ENCODE measurements at places on chromosomes 11 and 22. TPM values are rescaled to one million over a fixed set of nuclear protein-coding genes. Genes with fewer than 3 reads are reported as not detected.

The GAL3ST1 gene
- polyA plus RNA-seq, result not detected

The PPFIA1 gene
- polyA plus RNA-seq, result 16.1 TPM

The CTSF gene
- 13.0 TPM for polyA plus RNA-seq

The OR2D3 gene
- polyA plus RNA-seq, result not detected

DNA sequence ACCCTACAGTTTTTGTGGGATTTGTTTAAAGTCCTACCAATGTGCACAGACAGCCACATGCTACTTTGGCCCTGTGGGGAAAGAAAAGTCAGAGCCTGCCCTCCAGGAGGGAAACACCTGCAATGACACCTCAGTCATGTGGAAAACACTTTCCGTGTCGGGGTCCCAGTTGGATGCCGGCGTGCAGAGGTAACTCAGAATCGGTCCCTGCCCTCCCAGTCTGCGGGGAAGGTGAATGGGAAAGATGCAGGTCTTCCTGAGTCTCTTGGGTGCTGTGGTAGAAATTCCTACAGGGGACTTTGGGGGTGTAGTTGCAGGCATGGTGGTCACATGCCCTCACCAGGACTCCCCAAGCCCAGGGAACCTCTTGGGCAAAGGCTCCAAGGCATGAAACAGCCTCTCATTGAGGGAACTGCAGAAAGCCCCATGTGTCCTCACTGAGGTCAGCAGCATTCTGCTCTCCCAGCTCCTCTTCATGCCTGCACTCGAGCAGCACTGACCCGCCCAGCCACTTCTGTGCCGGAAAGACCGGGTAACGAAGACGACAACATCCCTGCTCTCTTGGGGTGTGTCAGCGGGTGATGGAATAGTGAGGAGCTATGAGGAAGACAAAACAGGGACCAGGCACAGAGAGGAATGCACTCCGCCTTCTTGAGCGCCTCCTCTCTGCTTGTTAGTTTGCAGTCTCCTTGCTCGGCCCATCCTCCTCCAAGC lies 4.7 kb downstream of the RIBC2 start:
- no peak overlapping the region for H3K27ac ChIP-seq
- peaks cover 6% of the 10 kb centered on the region for H3K27me3 ChIP-seq
- H3K36me3 ChIP-seq, result no peaks in the 10 kb centered on the region
- H3K4me1 ChIP-seq, result peaks cover 3% of the 10 kb centered on the region
- DNase-seq, result no peak
- H3K4me3 ChIP-seq, result no peak overlapping the region

DNA sequence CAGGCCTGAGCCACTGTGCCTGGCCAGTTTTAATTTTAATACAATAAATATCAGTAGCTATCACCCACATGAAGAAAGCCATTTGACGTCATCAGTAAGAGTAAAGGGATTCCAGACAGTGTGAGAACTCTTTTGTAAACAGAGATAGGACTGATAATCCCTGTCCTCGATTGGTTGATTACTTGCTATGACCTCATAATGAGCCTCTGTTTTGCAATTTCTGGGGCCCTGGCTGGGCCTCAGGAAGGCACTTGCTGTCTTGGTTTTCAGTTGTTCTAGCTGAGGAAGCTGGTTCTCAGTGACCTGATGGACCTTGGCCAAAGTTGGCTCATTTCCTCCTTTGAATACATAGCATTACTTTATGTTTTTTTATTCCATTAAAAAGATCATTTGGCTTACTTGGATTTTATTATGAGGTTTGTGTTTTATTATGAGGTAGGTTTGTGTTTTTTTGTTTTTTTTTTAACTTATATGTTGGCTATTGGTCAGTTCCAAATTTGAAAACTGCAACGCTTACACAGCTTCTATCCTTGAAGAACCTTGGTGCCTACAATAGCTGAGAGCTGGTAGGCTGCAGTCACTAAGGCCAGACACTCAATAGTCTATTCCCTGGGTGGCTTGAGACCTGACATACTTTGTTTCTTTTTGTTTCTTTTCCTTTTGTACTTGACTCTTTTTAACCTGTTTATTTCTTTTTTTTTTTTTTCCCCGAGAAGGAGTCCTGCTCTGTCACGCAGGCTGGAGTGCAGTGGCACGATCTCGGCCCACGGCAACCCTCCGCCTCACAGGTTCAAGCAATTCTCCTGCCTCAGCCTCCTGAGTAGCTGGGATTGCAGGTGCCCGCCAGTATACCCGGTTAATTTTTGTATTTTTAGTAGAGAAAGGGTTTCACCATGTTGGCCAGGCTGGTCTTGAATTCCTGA lies 20.0 kb downstream of the MARK2 start:
- H3K36me3 ChIP-seq, result no peaks in the 10 kb centered on the region
- no peak for DNase-seq
- peaks cover 10% of the 10 kb centered on the region for H3K4me1 ChIP-seq
- H3K27me3 ChIP-seq, result no peaks in the 10 kb centered on the region

DNA sequence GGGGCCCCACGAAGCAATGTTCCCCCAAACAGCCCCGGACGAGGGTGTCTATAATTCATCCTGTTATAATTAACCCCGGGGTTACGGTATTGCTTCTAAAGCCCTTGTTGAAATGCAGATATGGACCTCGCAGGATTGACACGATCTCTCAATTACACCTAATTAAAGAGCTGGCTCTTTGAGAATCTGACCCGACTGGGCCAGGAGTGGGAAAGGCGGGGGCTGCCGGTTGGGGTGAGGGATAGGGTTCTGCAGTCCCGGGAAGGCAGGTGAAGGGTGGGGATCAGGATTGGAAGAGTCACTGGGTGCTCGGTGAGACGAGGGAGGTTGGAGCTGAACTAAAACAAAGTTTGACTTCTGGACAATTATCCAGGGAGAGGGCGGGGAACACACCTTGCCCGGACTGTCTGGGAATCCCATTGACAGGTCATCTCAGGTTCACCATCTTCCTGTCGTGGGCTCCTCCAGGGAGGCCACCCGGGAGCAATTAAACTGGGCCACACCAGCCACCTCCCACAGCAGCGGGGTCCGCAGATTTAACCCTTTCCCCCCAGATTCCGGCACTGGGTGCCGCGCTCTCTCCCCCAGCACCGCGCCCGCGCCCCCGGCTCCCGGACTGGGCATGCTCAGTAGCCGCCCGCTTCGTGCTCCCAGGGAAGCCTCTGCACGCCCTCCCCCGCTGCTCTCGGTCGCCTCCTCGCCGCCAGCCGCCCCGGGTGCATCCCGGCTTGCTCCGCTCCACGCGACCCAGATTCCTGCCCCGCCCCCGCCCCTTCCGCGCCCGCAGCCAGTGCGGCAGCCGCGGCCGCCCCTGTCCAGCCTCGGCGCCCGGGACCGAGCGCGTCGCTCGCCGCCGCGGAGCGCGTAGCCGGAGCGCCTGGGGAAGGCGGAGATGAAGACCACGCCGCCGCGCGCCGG lies at the start of gene ELMOD1:
Gene ELMOD1 (plus strand): TSS at position 688 of the 918 bp plus-strand sequence. CDS start 27,043 bp downstream, outside the sequence.
- peak within 1 kb of the TSS; percentile 87 for H3K4me3 ChIP-seq
- peaks cover 29% of the 10 kb centered on the region for H3K4me1 ChIP-seq
- H3K27ac ChIP-seq, result peak within 1 kb of the TSS; percentile 64

The SCGB1D2 gene
- polyA plus RNA-seq, result not detected

DNA sequence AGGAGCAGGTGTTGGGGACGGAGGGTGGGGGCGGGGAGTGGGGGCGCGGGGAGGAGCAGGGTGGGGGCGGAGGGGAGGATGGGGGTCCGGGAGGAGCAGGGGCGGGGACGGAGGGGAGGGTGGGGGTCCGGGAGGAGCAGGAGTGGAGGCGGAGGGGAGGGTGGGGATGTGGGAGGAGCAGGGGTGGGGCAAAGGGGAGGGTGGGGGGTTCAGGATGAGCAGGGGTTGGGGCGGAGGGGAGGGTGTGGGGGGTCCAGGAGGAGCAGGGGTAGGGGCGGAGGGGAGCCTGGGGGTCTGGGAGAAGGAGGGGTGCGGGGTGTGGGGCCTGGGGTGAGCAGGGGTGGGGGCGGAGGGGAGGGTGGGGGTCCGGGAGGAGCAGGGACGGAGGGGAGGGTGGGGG lies 17.1 kb downstream of the CRELD2 start:
- peaks cover 20% of the 10 kb centered on the region for H3K4me1 ChIP-seq
- no peak for DNase-seq
- peak overlapping the region; percentile 73 for H3K4me3 ChIP-seq
- no peaks in the 10 kb centered on the region for H3K36me3 ChIP-seq
- H3K27ac ChIP-seq, result peak overlapping the region; percentile 95

Measured in naive B cell (primary cell).